Astrocyte of the spinal cord (primary cell): ENCODE measurements at places on chromosomes 4 and X.

DNA sequence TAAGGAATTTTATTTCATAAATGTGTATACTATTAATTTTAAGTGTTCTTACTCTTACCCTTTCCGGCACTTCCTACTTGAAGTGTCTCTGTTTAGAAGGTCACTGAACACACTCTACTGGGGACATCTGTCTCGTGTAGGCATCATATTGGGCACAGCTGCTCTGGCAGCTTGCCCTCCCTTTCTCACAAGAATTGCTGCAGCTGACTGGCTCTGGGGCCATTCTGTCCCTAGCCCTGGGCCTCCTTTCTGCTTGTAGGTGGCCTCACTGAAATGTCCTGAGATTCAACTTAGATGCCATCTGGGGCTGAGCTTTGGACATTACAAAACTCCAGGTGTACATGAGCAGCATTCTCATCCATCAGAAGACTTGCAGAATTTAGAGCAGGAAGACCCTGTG is 49.6 kb downstream of the SMAD1 start:
- no peak for DNase-seq

DNA sequence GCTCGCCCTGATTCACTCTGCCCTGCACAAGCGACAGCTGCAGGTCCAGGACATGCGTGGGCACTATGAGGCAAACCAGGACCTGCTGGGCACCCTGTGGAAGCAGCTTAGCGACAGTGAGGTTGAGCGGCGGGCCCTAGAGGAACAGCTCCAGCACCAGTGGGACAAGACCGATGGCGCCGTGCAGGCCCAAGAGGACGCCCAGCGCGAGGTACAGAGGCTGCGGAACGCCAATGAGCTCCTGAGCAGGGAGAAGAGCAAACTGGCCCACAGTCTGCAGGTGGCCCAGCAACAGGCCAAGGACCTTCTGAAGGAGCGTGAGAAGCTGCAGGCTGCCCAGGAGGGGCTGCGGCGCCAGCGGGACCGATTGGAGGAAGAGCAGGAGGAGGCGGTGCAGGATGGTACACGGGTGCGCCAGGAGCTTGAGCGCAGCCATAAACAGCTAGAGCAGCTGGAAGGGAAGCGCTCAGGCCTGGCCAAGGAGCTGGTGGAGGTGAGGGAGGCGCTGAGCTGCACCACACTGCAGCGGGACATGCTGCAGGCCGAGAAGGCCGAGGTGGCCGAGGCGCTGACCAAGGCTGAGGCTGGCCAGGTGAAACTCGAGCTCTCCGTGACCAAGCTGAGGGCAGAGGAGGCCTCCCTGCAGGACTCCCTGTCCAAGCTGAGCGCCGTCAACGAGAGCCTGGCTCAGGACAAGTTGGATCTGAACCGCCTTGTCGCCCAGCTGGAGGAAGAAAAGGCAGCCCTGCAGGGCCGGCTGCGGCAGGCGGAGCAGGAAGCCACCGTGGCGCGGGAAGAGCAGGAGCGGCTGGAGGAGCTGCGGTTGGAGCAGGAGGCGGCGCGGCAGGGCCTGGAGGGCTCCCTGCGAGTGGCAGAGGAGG is 12.8 kb downstream of the SMIM10L2A start:
- no peak for DNase-seq

DNA sequence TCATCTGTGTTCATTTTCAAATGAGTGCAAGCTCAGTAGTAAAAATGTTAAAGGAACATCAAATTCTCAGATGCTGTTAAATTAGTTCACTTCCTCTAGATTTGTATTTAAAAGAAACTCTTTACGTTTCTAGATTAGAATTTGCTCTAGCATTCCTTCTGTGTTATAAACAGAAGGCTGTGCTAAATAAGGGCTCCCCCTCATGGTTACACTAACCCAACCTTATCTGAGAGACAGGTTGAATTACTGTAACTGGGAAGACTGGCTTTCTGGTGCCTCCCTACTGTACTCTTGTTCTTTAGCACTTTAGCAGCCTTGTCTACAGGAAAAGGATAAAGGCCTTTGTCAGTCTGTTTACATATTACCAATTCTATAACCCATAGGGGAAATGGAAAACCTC is 56.8 kb downstream of the RXFP1 start:
- DNase-seq, result peak; percentile 26

DNA sequence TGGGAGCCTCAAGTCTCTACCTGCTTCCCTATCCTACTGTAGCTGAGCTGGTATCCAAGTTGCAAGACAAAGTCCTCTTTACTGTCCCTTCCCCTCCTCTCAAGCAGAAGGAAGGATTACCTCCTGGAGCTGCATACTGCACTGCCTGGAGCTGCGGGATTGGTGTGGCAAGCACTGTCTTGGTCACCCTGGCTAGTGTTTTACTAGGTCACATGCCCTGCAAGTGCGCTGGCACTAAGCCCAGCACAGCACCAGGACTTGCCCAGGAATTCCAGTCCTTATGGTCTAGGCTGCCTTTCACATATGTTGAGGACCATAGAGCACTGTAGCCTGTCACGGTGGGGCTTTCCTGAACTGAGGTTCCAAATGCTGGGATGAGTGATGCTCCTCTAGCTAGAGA is 227.3 kb upstream of the ZC4H2 start:
- DNase-seq, result no peak

DNA sequence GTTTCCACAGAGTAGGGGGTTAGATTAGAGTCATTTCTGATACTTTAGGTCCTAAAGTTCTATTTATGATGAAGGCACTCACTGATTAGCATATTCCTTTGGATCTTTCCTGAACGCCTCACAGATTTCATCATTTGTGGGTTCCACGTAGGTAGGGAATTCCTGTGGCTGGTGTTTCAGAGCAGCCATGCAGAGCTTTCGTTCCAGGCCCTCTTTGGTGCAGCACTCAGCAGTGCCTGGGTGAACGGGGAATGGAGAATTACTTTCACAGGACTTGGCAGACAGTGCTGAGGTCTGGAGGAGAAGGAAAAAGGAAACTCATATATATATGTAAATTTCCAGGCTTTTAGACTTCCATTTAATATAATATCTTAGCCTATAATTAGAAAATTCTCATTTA is 18.5 kb downstream of the GC start:
- DNase-seq, result peak; percentile 70

GRCh38 chr4:187304133-187304532 is 580.5 kb upstream of the FAT1 start:
- no peak for DNase-seq

GRCh38 chr4:41327770-41328169 is 71.0 kb downstream of the UCHL1 start:
- no peak for DNase-seq

- peak; percentile 26 for DNase-seq
These were observed 942.7 kb upstream of the NDST4 start for GRCh38 chr4:116055857-116056827.

DNA sequence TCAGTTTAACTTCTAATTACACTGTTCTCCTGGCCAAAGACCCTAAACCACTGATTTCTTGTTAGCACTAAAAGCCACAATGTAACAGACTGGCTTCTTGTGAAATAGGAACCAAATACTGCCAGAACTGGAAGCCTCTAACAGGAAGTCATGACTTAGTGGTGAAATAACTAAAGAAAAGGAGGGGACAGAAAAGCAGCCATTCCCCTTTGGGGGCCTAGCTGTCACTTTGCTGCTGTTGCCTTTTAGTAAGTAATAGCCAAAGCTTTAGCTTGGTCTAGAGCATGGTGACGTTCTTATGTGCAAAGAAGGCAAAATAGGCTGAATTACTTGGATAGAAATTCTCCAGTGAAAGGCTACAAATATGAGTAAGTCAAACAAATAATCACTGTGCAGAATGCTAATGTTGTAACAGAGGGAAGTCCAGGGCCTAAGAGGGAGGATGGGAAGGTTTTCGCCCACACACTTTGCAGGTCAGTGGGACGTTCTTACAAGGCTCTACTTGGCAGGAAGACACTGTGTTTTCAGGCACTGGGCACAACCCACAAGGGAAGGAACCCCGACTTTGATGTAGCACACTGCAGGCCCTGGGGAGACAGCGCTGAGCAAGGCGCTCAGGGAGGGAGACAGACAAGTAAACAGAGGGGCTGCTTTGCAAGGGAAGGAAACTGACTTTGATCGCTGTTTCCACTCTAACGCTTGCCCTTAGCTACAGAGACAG is 16.7 kb downstream of the GAB3 start:
- peak; percentile 64 for DNase-seq

DNA sequence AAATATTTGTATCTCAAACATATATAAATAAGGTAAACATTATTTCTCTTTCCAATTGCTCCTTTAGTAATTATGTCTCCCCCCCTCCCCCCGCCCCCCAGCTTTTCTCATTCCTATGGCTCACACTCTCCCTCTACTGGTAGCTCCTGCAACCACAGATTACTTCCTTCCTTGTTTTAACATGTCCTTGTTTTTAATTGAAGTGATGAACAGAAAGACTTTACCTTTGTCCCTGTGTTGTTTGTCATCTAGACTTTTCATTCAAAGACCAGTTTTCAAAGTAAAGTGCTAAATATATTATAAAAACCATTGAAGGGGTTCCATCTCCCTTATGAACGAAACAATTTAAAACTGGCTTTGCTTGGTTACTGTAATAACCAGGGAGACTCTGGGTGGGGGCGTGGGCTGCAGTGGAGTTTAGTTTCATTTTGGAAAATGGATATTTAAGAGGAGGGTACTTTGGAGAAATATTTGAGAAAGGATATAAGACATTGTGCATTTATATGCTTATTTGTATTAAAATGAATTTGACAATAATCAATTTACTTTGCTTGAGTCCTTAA is 352.9 kb downstream of the RAPGEF2 start:
- DNase-seq, result peak; percentile 73

- no peak for DNase-seq
These were observed 16.1 kb upstream of the SASH3 start for GRCh38 chrX:129763666-129764065.

DNA sequence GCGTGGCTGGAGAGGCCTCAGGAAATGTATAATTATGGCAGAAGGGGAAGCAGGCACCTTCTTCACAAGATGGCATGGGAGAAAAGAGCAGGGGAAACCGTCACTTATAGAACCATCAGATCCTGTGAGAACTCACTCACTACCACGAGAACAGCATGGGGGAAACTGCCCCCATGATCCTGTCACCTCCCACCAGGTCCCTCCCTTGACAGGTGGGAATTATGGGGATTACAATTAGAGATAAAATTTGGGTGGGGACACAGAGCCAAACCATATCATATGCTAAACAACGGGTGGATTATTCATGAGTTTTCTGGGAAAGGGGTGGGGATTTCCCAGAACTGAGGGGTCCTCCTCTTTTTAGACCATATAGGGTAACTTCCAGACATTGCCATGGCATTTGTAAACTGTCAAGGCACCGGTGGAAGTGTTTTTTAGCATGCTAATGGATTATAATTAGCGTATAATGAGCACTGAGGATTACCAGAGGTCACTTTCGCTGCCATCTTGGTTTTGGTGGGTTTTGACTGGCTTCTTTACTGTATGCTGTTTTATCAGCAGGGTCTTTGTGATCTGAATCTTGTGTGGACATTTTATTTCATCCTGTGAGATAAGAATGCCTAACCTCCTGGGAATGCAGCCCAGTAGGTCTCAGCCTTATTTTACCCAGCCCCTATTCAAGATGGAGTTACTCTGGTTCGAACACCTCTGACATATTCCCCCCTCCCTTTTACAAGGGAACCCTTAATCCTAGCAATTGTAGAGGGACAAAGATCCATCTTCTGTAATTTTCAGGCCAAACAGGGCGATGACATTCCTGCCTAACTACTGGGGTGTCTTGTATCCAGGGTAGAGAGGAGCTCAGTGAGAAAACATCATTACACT is 27.6 kb upstream of the ZNF81 start:
- DNase-seq, result no peak

GRCh38 chrX:133636009-133636408 is 220.7 kb upstream of the GPC4 start:
- no peak for DNase-seq

GRCh38 chr4:87717276-87718031 is 67.4 kb downstream of the DMP1 start:
- peak; percentile 65 for DNase-seq

- DNase-seq, result no peak
These were observed 19.3 kb upstream of the CPE start for GRCh38 chr4:165359506-165359905.

- no peak for DNase-seq
These were observed 10.4 kb downstream of the RELL1 start for GRCh38 chr4:37675587-37676290.

GRCh38 chr4:76546759-76547742 is 112.0 kb downstream of the SHROOM3 start:
- DNase-seq, result peak; percentile 91

- no peak for DNase-seq
These were observed 112.3 kb downstream of the ANAPC4 start for GRCh38 chr4:25489253-25489797.

- DNase-seq, result no peak
These were observed 6.5 kb downstream of the TBC1D14 start for GRCh38 chr4:6916069-6916586.

GRCh38 chrX:93591398-93591797 is 82.0 kb downstream of the NAP1L3 start:
- no peak for DNase-seq

DNA sequence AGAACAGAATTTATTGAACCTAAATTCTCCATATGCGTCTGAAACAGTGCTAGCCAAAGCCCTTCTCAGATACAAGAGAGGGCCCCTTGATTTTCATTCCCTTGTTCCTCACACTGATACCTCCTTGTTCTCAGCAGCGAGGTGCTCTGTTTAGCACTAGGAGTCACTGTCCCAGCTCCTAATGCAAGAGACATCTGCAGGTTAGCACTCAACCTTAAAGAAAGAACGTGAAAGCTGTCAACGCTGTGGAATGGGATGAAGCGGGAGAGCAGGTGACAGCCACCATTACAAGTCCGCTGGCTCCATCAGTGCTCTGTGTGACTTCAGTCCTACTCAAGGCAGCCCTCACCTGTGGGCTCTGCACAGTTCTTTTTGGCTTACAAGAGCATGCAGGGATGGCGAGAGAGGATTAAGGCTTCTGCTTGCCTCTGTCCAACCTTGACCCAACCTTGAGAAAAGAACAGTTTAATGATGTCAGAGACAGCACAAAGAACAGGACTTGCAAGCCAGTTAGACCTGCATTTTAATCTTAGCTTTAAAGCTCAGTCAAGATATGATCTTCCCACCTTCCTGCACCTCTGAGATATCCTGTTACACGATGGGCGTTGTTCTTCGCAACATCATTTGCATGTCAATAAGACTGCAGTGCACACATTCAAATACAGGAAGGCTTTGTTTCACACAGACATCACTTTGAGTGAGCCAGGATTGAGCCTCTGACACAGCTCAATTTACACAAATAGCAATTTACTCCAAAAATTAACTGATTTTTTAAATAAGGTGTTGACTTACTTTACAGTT is 95.1 kb downstream of the ARSF start:
- DNase-seq, result no peak

- no peak for DNase-seq
These were observed 93.5 kb downstream of the GRXCR1 start for GRCh38 chr4:42985976-42986375.

- DNase-seq, result no peak
These were observed 1076.3 kb upstream of the TENM3 start for GRCh38 chr4:181166742-181167399.

DNA sequence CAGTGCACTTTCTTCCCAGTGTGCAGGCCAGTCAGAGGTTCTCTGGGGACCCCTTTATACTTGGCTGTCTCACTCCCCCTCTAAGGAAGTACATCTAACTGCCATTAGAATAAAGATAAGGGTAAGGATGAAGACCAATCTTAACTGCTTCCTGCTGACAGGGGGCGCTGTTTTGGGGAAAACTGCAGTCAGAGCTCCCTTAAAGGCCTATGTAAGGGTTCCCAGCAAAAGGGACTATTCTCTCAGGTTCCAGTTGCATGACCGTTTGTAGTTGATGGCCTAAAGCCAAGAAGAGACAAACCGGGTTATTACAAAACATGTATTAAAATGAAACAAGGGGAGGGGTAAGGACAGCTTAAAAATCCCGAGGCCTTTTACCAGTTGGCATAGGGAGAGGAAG is 115.6 kb upstream of the SPIN4 start:
- no peak for DNase-seq
